AG09309 (cell line): ENCODE measurements at places on chromosomes 16 and 17.

GRCh38 chr16:12793865-12794240 is 9.8 kb downstream of the CPPED1 start:
- no peak for DNase-seq

- no peak for DNase-seq
Measured at GRCh38 chr17:56098746-56099145, 54.5 kb upstream of the ANKFN1 start.

- no peak for DNase-seq
Measured at GRCh38 chr17:34068571-34068970, 186.5 kb upstream of the CCL2 start.

DNA sequence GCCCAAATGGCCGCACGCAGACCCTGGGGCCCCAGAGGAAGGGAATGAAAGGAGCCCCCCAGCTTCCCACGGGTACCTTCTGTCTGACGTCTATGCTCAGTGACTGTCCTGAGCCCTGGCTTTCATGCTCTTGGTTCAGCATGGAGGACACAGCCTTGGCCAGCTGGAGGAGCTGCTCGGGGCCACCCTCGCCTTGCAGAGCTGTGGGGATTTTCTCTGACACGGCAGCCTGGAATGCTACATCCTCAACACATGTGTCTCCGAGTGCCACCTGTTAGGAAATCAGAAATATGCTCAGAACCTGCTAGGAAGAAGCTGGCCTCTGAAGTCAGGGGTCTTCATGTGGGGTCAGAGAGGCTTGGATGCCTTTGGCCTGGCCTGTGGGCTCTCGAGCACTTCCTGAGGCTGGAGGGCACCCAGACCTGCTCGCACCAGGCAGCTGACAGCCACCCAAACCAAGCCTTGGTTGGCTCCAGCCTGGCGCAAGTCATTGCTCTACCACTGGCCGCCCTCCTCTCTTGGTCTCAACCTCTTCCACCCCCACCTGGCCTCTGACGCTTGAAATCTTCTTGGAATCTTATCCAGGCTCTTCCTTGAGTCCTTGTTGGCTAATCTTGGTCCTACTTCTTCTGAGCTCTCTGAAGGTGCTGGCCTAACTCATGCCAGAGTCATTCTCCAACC is 63.7 kb upstream of the BCO1 start:
- no peak for DNase-seq

- no peak for DNase-seq
Measured at GRCh38 chr17:4998027-4998731, 429 bp downstream of the KIF1C start.

- peak; percentile 24 for DNase-seq
Measured at GRCh38 chr17:781805-782731, at the start of the genes GLOD4 and MRM3. Gene GLOD4 (minus strand): TSS chr17:782280. CDS start chr17:782255, 25 bp downstream. Gene MRM3 (plus strand): TSS chr17:782353. CDS start chr17:782379, 26 bp downstream.

DNA sequence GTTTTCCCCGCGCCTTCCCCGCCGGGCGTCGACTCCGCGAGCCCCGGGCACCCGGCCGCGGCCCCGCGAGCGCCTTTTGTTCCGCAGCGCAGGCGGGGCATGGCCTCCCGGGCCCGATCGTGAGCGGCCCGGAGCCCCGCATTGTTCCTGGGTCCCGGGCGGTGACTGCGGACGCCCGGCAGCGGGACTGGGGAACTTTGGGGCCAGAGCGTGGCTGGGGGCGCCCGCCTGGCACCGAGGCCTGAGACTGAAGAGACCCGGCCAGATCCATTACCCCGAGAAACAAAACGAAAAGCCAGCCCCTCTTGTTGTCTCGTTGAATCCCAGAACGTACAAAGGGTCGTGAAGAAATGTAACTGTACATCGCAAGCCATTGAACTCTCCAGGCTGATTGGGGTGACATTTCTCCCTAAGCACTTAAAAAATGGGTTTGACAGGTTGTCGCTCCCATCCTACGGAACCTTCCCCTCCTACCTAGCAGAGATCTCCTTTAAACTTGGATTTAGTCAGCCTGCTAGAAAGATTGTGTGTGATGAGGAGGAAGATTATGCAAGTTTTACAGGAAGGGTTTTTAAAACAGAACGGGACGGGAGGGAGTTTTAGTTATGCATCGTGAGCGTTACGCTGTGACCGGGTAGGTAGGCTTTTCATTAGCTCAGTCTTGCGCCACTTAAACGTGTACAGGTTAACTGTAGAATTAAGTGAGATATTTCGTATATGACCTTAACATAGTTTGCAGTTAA is 825 bp downstream of the METTL9 start:
- DNase-seq = no peak

DNA sequence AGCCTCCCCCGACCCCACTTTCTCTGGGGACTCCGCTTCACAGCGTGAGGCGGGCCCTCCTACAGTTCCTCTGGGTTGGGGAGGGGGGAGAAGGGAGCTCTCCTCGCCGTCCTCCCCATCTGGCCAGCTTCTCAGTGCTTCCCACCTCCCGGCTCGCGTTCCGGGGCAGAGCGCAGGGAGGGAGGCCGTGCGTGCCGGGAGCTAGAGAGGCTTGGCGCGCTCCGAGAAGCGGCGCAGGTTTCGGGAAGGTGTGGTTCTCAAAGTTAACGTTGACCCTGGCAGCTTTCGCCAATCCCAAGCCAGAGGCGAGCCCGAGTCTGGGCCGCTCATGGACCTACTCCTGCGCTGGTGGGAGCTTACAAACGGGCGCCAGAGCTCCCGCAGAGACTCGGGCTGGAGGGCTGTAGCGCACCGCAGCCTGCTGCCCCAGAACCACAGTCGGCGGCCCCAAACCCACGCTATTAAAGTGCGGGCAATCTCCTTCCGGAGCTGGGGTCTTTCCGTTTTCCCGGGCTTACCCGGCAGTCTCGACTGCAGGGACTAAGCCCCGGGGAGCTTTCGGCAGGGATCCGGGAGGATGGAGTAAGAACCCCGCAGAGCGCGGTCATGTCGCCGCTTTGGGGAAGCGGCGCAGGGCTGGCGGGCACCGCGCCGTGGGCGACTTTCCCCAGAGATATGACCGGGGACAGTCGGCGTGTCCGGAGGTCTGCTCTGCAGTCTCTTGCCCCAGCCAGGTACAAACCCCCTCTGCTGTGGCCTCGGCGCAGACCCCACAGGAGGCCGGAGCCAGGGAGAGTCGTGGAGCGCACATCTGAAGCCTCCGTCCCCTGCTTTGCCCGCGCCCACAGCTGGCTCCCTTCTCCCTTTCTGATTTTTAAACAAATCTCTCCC is 787 bp downstream of the CDH11 start:
- no peak for DNase-seq

DNA sequence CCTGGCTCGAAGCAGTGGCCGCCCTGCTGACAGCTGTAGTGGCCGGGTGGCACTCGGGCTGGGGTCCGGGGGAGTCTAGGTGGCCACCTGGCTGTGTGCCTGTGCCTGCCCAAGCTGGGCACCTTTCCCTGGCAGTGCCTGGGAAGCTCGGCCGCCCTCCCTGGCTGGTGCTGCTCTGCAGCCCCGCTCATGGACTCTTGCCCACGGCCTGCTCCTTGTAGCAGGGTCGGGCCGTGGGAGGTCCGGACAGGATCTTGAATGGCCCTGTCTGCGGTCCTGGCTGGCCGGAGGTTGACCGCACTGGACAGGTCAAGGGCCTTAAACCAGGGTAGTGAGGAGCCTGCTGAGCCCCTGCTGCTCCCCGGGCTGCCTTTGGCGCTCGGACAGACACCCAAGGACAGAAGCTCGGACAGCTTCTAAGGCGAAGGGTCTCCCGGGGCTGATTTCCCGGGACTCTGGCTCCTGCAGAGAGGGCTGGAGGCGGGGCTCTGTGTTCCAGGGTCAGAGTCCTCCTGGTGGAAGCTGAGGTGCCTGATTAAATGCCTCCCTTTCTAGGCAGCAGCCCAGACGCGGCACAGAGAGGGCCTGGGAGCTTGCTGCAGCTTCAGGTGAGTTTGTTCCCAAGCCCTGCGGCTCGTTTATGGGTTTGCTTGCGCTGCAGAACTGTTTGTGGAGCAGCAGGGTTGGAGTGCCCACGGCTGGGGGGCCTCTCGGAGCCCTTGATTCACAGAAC is 6.0 kb downstream of the CAPN15 start:
- no peak for DNase-seq

- DNase-seq = no peak
Measured at GRCh38 chr16:65981057-65981456, 385.4 kb upstream of the CDH5 start.

GRCh38 chr16:68488554-68488953 is 40.2 kb upstream of the SMPD3 start:
- no peak for DNase-seq

DNA sequence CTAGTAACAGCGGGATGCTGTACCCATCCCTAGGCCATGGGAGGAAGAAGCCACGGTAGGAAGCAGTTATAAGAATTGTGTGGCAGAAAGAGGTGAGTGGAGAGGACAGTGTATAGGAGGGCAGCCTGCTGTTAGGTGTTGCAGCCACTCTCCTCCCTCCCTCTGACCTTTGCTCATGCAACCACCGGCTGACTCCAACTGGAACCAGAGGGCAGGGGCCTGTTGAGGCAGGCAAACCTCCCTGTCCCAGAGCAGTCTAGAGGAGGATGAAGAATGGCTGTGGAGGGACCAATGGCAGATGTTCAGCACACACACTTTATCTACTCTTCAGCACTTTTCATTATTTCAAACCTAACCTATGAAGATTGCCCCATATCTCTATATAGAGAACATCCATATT is 2.2 kb downstream of the TXNL4B start:
- DNase-seq = no peak

GRCh38 chr17:21530311-21530710 is 154.2 kb downstream of the KCNJ12 start:
- no peak for DNase-seq

GRCh38 chr16:66899945-66900710 is 18.6 kb downstream of the CDH16 start:
- DNase-seq = no peak

- no peak for DNase-seq
Measured at GRCh38 chr16:78705694-78706093, 606.2 kb downstream of the WWOX start.

- DNase-seq = no peak
Measured at GRCh38 chr16:58187665-58188421, 10.1 kb downstream of the CSNK2A2 start.

DNA sequence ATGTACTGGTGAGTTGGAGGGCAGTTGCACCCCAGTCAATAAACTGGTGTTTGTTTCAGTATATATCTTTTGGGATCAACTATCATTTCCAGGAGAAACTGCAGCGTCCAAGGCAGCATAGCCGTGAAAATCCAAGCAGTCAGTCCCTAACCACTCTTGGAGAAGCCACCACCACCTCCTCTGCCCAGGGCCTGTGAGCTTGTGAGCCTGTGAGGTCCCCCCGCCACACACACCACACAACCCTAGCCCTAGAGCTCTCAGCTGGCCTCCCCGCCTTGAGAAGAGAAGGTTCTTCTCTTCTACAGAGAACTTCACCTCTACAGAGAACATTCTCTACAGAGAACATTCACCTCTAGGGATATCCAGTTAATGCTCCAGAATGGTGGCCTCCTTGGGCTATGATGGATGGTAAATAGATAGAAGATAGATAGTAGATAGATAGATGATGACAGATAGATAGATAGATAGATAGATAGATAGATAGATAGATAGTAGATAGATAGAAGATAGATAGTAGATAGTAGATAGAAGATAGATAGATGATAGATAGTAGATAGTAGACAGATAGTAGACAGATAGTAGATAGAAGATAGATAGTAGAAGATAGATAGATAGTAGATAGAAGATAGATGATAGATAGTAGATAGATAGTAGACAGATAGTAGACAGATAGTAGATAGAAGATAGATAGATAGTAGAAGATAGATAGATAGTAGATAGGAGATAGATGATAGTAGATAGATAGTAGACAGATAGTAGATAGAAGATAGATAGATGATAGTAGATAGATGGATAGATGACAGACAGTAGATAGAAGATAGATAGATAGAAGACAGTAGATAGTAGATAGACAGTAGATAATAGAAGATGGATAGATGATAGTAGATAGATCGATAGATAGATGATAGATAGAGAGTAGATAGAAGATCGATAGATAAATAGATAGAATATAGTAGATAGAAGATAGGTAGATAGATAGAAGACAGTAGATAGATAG is 13.7 kb downstream of the ALOX15B start:
- no peak for DNase-seq

- DNase-seq = no peak
Measured at GRCh38 chr16:23869052-23869451, 33.3 kb downstream of the PRKCB start.

GRCh38 chr17:3960764-3961163 is 3.5 kb downstream of the ATP2A3 start:
- DNase-seq = no peak

GRCh38 chr17:69339937-69340336 is 13.0 kb upstream of the ABCA5 start:
- DNase-seq = no peak

- DNase-seq = no peak
Measured at GRCh38 chr16:77406680-77407079, 28.2 kb downstream of the ADAMTS18 start.

DNA sequence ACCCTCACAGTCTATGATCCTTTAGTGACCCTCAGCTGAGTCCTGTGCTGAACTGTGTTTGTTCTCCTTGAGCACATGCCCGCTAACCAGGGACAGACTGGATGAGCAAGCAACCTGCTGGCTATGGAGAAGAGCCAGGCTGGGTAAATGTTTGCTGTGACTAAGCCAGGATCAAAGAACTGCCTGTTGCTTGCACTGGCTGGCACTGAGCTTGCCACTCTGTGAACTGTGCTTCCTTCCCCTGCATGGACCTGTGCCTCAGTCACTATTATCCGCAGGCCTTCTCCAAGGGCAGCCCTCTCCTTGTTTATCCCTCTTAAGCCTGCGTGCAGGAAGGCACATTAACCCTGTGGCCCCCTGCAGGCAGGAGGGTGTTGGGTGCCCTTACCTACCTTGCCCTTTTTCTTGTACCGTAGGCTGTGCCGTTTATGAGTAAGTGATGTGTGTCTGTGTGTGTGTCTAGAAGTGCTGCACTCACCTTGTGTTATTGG is 7.4 kb downstream of the PNPO start:
- DNase-seq = no peak

DNA sequence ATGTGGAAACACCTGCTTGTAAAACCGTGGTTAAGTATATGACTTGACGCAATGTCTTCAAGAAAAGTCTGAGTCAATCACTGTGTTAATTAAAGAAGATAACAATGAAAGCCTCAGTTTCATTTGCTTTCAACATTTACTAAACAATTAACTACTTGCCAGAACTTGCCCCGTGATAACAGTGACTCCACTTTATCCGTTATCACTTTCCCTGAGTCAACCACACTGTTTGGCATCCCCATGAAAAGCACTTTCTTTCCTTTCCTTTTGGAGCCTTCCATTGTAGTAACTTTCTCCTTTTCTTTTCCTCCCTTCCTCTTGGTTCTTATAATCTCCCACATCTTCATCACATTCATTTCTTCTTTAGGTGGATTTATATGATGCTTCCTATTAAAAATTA is 435.1 kb upstream of the GOT2 start:
- DNase-seq = no peak

DNA sequence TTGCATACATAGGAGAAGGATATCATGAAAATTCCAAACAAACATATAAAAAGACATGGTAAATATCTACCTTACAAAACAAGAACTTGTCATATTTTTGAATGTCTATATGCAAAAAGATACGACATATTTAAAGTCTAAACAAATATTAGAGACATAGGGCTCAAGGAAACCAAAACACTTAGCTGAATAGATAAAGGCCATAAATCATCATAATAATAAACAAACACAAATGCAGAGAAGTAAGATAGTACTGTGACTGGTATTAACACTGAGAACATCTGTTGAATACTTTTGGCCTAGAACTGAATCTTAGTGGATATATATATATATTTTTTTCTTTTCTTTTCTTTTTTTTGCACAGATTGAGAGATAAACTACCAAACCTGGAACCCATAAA is 435.8 kb downstream of the KCNJ18 start:
- no peak for DNase-seq

- no peak for DNase-seq
Measured at GRCh38 chr16:30113711-30114333, 485 bp upstream of the GDPD3 start.

- no peak for DNase-seq
Measured at GRCh38 chr17:78473951-78474613, 95.6 kb downstream of the PGS1 start.
